Mammary epithelial cell (primary cell): ENCODE measurements at places on chromosomes 12 and 14. TPM values are rescaled to one million over a fixed set of nuclear protein-coding genes. Genes with fewer than 3 reads are reported as not detected.
A peak's percentile ranks its signal among the peaks of the same experiment; 100 is the strongest.

DNA sequence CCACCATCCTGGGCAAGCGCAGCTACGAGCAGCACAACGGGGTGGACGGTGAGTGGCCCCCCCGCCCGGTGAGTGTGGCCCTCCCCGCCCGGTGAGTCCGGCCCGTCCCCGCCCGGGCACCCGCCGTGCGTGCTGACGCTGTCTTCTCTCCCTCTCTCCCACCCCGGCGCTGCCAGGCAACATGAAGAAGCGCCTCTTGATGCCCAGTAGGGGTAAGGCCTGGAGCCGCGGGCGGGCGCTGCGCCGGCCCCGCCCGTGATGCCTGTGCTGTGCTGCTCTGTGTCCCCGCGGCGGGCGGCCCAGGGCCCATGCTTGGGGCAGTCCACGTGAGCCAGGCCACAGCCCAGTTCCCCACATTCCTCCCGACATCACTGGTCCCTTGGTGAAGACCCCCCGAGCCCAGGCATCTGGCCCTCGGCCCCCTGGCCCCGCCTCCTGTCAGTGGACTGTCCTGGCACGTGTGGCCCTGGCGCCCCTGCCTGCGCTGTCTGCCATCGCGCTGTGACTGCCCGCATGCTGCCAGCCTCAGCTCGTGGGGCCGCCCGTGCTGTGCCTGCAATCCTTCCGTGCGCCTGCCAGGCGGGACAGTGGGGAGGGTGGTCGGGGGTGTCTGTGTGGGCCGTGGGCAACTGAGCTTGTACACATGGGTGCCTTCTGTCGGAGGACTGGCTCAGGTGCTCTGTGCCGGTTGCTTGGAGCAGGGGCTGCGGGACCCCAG, 7.9 kb upstream of the CRIP2 start:
- DNase-seq = no peak

- no peak for DNase-seq
These were observed 181.6 kb upstream of the FOXN3 start for GRCh38 chr14:89598548-89599186.

DNA sequence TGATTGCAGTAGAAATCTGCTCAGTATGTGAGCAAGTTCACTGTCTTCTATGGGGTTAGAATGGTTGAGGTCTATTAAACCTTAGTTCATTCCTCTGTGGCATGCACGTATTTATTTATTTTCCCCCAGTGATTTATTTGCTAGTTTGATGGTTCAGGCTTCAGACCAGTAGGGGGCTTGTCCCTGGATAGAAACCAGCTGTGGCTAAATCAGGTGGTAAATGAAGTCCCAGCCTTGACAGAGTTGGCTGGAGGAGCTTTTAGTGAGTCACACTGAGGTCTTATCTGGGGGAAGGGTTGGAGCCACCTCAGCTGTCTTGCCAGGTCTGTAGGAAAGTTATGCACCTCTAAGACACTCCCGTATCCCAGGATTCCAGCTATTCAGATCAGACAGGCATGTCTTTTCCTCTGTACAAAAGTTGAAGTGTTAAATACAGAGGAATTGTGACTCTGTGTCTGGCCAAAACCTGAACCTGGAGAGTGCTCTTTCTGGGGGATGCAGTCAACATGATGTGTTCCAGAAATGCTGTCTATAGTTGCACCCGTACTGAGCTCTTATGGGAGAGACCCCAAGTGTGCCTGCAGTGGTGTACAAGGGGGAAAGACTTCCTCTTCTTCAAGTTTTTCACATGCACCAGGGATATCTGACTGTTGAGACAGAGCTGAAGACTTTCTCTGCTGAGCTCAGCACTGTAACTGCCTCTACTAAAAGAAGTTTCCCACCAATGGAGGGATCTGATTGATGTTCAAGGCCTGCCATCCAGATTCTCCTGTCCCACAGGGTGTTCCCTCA, 1322.1 kb downstream of the TMEM121 start:
- peak; percentile 85 for DNase-seq

DNA sequence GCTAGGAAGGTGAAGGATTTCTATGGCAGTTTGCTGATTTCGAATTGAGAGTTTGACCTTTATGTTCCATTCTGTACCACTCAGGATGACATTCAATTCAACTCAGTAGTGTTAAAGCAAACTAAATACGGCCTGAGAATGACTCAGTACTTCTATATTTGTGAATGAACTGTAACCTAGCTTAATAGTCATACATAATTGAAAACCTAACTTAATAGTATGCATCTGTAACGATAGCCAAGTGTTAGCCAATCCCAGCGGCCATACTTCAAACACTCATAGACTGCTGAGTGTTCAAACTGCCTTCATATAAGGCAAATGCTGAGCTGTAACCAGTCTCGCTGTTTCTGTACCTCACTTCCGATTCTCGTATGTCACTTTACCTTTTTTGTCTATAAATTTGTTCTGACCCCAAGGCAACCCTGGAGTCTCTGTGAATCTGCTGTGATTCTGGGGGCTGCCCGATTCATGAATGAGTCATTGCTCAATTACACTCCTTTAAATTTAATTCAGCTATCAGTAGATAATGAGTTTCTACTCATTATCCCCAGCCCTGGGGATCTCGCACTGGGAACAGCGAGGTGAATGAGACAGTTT, 98.5 kb upstream of the SLC24A4 start:
- DNase-seq = no peak

DNA sequence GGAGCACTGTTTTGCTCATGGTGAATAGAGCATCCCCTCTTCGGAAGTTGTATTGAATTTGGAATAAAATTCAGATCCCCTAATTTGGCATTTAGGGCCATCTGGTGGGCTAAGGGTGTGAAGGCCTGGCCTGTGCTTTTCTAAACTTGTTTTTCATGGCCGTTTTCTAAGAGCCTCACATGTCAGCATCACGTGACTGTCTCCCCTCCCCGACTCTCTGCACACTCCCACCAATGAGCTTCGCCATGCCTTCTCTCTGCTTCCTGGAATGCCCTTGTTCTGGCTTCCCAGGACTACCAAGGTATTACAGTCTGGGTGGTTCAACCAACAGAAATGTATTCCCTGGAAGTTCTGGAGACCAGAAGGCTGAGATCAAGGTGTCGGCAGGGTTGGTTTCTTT, 85.3 kb downstream of the PRIMA1 start:
- no peak for DNase-seq

- DNase-seq = peak; percentile 76
These were observed 47.5 kb downstream of the C14orf132 start for GRCh38 chr14:96086574-96087077.

DNA sequence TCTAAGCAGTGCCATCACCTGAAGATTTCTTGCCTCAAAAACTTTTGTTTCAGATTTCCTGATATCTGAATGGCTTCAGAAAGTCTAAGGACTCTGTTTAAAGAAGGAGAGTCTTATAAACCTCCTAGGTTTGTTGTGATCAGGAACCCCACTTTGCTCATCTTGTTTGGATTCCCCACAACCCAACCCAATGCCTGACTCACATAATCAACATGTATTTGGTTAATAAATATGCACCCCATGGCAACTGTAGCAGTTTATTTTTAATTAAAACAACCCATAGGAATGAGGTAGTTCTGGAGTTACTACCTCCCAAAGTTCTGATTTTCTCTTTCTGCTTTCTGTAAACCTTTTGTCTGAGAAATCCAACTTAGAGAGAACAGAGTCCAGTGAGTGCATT, 51.5 kb downstream of the DBX2 start:
- no peak for DNase-seq

GRCh38 chr12:43147878-43148277, 404.1 kb downstream of the ADAMTS20 start:
- peak; percentile 5 for DNase-seq

- DNase-seq = no peak
These were observed 1176.1 kb downstream of the LRFN5 start for GRCh38 chr14:42782754-42783153.

- no peak for DNase-seq
These were observed 96.7 kb downstream of the NUAK1 start for GRCh38 chr12:106042037-106042436.

DNA sequence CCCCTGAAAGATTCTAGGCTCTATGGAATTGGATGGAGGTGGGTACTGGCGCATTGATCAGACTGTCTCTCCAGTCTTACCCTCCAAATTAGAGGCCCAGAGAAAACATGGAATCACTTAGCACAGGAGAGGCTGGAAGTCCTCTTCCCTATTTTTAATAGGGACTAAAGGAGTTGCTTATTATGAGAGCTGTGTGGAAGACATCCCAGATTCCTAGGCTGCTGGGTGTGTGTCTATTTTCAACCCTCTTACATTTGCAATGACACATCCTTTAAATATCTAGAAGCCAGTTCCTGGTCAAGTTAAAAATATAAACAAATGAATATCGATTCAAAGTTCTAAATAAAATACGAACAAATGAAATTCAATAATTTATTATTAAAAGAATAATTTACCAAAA, 58.3 kb upstream of the ARID2 start:
- no peak for DNase-seq

- DNase-seq = no peak
These were observed 3.2 kb upstream of the TBX5 start for GRCh38 chr12:114408886-114409851.

- DNase-seq = no peak
These were observed 7.2 kb downstream of the MFAP5 start for GRCh38 chr12:8655421-8655820.

DNA sequence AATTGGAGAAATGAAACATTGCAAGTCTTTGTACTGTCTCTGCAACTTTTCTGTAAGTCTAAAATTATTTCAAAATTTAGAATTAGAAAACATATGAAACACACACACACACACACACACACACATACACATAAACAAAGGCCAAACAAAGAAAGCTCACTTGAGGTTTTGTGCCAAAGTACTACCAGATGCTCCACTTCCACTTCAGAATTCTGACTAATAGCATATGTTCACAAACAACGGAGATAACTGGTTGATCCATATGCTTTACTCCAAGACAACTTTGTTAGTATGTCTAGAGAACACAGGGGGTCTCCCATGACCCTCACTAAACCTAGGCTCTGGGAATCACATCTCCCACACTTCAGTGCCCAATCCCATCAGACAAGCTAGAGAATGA, 133.8 kb upstream of the CLEC14A start:
- no peak for DNase-seq

- DNase-seq = no peak
These were observed 4.5 kb downstream of the FICD start for GRCh38 chr12:108519558-108519957.

DNA sequence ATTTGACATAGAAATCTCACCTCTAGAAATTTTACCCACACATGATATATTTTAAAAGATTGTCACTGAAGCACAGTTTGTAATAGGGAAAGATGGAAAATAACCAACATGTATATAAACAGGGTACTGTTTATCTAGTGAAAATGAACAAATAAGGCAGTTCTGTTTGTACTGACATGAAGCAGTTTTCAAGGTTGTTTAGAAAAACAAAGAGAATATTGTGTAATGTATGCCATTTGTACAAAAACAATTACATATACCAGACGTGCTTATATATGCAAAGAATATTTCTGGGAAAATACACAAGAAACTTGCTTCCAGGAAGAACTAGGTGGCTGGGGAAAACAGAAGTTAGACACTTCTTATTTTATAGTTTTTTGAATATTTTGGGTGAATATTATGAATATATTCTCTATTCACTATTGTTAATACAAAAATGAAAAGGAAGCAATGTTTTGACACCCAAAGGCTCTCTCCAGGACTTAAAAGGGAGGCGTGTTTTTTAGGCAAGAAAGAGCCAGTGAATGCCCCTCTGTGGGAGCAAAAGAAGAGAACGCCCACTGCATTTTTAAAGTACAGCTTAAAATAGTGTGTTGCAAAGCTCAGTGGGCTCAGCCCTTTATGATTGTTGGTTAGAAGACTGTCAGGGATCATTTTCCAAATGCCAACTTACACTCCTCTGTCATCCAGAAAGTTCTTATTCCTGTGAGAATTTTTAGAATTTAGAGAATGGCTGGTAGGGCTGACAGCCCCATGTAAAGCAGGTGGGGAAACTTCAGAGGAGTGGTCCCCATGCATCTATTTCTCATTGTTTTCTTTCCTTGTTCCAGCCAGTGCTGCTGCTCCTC, 59.6 kb upstream of the FERMT2 start:
- no peak for DNase-seq

- no peak for DNase-seq
These were observed 10.0 kb upstream of the NRDE2 start for GRCh38 chr14:90341784-90342183.

GRCh38 chr12:51730745-51731144, 117.8 kb downstream of the FIGNL2 start:
- DNase-seq = no peak

DNA sequence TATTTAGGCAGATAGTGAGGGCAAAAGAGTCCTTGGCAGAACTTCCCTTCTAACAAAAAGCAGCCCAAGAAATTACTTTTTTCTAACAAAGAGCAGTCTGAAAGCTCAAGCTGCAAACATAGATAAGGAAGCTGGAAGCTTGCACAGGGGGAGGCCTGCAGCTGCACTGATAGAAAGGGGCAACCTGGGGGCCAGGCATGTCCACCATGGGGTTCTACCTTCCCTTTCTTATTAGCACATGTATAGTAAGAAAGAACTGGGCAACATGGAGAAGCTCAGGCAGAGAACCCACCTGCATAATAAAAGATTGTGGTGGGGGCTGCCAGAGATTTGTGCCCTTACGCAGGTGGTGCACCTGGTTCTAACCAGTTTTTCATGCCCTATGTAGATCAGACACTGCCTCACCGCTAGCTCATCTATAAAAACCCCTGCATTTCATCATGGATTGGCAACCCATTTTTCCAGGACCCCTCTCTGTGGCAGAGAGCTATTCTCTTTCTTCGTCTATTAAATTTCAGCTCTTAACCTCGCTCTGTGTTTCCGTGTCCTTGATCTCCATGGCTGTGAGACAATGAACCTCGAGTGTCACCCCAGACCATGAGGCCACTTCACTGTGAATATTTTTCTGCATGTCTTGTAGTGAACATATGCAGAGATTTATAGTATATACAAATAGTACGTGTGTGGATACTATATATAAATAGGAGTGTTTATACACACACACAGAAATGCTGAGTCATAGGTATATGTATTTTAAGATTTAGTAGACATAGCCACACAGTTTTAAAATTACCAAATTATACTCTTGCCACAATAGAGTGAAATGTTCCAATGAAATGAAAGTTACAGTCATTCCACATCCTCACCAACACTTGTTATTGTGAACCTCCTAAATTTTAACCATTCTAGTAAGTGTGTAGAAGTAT, 53.0 kb downstream of the PEX5 start:
- DNase-seq = no peak

Gene ABHD12B
- not detected in 2 replicates for total RNA-seq

Gene JAG2
- total RNA-seq = 124 TPM

Gene TEX52
- total RNA-seq = not detected

Gene TESPA1
- not detected for total RNA-seq

Gene KRT78
- total RNA-seq = not detected in 2 replicates

Gene AKAP5
- 0.21 and 0.28 TPM in 2 replicates for total RNA-seq

Gene SLC8A3
- total RNA-seq = not detected in 2 replicates

Gene RPGRIP1
- not detected in 2 replicates for total RNA-seq

Gene TAS2R14
- 1.4 and 1.7 TPM in 2 replicates for total RNA-seq
